Smooth muscle cell of the pulmonary artery (primary cell): ENCODE measurements at places on chromosomes 12 and 14. TPM values are rescaled to one million over a fixed set of nuclear protein-coding genes. Genes with fewer than 3 reads are reported as not detected.

LRTM2 gene
- not detected in 2 replicates for total RNA-seq

TCL1B gene
- total RNA-seq = not detected in 2 replicates

NEUROD4 gene
- not detected in 2 replicates for total RNA-seq

PIK3C2G gene
- not detected in 2 replicates for total RNA-seq

TAC3 gene
- total RNA-seq = not detected in 2 replicates

SLC25A47 gene
- 0.07 TPM in 1 of 2 replicates, not detected in the other for total RNA-seq

KCNA5 gene
- total RNA-seq = not detected in 2 replicates
